ENCODE measurements at places on chromosomes 11 and 22.

- no peak for DNase-seq
Observed at GRCh38 chr22:24601217-24602104, 1.5 kb upstream of the GGT1 start.

- no peak for DNase-seq
Observed at GRCh38 chr22:46796566-46797195, 34.2 kb downstream of the TBC1D22A start.

DNA sequence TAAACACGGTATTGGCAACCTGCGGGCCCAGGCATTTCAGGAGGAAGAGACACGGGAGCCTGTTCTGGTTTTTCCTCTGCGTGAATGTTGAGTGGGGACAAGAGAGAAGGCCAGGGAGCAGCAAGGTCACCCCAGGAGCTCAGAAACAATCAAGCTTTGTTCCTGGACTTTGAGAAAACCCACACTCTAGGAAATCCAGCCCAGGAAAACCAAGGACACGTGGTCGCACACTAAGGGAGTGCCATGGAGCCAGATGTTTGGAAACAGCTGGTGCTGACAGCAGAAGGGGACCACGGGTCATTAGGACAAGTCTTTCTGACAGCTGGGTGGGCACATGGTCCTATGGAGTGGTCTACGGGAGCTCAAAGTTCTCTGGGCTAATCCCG is 44.1 kb downstream of the MYH9 start:
- DNase-seq, result no peak

DNA sequence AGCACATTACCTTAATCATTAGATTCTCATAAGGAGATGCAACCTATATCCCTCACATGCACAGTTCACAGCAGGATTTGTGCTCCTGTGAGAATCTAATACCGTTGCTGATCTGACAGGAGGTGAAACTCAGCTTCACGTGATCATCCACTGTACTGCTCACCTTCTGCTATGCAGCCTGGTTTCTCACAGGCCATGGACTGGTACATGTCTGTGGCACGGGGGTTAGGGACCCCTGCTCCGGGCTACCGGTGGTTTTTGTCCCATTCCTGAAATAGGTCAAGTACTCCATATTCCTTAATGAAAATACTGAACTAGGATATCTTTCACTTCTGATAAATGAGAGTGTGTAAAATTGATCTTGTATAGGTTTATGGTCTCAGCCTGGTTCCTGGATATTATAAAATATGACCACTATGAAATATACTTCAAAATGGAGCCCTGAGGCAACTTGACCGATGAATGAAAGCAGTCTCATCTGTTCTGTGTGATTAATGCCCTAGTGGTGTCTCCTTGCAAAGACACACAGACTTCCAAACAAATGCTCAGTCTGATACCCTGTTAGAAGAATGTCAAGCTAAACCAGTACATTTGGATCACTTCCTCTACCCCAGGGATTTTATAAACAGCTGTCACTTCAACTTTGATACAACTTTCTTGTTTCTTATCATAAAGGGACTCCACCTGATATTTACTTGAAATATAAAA is 492.9 kb upstream of the ANO3 start:
- DNase-seq, result no peak

- no peak for DNase-seq
Observed at GRCh38 chr22:45670981-45671782, 452 bp upstream of the ATXN10 start.

- DNase-seq, result no peak
Observed at GRCh38 chr11:31690041-31690440, 121.1 kb downstream of the PAX6 start.

DNA sequence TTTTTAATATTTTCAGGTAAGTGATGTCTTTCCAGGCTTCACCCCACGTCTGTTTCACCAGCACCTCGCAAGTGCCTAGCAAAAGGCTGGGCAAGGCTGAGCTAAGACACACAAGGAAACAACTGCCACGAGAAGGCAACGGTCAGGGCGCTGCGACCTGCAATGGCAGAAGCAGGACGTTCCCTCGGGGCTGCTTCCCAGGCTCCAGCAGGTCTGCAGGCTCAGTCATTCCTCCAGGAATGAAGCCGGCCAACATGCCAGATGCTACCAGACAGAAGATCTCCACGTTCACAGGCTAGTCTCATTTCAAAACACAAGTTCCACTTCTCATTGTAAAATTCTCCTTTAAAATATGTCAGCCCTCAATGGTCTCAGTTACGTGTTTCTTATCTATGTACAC is 45.5 kb downstream of the CELSR1 start:
- DNase-seq, result no peak

GRCh38 chr11:75925785-75926164 is 110.8 kb downstream of the UVRAG start:
- DNase-seq, result no peak

GRCh38 chr22:37439347-37439746 is 12.1 kb upstream of the ELFN2 start:
- DNase-seq, result no peak

DNA sequence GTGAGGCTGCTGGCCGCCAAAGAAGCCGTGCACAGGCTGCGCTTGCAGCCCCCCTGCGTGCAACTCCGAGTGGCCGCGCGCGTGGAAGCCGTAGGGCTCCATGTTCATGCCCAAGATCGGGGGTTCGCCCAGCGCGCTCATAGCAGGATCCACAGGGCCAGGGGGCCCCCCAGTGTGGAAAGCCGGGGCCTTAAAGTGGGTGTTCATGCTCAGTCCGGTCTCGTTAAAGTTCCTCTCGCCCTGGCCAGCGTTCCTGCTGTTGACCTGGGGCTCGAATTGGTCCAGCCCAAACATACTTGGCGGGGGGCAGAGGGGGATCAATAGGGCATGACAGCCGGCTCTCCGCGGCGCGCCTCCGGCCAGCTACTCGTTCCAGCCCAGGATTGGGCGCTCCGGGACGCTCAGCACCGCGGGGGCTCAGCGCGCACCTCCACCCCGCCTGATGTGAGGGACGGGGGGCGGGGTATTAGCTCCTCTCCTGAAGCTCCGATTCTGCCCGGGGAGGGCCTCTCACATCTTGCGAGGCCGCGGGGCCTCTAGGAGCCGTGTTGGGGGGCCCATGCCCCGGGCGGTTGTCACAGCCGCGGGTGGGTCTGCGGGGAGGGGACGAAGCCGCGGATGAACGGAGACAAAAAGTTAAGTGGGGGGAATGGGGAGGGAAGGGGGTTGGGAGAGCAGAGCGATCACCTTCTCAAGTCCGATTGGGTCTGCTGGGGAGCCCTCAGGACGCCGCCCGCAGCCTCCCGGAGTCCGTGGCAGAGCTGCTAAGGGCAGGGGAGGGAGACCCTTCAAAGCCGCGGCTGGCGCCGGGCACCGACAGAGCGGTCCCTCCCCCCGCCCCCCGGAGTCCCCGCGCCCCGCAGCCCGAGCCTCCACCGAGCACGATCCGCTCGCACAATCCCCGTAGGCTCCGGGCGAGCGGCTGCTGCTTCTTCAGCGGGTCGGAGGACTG is 1.0 kb downstream of the MN1 start:
- DNase-seq, result no peak

DNA sequence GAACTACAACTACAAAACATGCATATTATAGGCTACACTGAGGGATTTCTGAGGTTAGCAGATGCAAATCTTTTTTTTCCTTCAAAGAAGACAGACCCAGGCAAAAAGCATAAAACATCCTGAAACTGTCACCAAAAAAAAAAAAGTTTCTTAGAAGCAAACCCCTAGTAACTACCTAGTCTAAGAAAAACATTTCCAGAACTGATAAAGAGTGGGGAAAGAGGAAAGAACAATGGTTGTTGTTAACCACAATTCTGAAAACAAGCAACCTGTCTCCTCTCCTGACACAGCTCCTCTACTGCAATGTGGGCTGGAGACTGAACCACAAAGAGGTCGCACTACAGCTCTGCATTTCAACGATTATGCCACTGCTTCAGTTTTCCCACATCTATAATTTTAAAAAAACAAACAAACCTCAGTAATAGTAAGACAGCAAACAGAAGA is 15.0 kb downstream of the DENND5A start:
- DNase-seq, result no peak

DNA sequence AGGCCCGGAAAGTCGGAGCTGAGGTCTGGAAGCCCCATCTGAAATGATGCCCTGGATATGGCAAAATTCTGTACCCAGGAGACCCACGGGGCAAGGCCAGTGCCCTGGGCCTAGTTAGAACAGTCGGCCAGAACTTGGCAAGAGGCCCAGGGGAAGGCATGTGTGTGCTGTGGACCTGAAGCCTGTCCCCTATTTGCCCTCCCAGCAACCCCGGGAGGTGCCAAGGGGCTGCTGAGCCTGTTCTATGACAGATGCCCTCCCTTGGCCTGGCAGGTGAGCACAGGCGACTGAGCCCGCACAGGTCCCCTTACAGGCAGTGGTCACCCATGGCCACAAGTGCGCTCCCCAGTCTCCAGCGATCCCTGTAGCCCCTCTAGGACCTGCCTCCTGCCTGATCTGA is 51.7 kb downstream of the NAT10 start:
- DNase-seq, result no peak
